ENCODE measurements at places on chromosomes 16 and 17.
A peak's percentile ranks its signal among the peaks of the same experiment; 100 is the strongest.

- DNase-seq, result no peak
These were observed 6.4 kb downstream of the CUEDC1 start for GRCh38 chr17:57948555-57949420.

DNA sequence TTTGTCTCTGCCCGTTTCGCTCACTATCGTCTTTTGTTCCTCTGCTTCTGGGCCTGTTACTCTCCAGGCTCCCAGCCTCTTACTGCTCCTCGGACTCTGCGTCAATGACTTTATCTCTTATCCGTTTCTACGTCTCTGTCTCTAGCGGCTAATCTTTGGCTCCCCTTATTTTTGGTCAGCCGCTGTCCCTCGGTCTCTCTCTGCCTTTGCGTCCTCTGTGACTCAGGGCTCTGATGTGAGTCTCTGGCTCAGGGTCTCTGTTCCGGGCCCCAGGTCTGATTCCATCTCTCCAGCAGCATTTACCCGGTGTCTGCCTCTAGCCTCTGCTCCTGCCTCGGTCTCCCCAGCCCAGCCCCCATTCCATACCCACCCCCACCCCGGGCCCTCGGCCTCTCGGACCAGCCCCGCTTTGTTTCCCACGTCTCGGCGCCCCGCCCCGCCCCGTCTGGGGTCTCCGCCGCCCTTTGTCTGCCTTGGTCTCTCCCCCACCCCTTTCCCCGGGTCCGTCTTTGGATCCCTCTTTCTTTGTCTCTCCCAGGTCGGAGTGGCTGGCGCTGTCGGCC lies 547 bp upstream of the ZNF48 start:
- DNase-seq, result no peak

DNA sequence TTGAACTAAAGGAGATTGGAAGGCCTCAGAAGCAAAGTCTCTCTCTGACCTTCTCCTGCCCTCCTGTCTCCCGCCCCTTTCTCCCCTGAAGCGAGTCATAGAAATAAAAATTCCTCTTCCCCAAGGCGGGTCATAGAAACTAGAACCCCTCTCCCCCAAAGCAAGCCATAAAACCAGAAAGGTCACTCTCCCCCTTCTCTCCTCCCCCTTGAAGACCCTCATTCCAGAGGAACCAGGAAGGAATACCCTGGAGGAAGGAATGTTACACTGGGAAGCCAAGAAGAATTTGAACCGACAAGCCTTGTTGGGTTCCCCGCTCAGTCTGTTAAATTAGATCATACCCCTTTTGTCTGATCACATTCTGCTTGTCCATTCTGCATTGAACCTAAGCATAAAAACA lies 2.7 kb upstream of the GJC1 start:
- no peak for DNase-seq

- no peak for DNase-seq
These were observed 12.7 kb downstream of the LITAFD start for GRCh38 chr16:8894736-8895334.

- no peak for DNase-seq
These were observed 73.5 kb downstream of the GTF3C1 start for GRCh38 chr16:27476240-27476639.

DNA sequence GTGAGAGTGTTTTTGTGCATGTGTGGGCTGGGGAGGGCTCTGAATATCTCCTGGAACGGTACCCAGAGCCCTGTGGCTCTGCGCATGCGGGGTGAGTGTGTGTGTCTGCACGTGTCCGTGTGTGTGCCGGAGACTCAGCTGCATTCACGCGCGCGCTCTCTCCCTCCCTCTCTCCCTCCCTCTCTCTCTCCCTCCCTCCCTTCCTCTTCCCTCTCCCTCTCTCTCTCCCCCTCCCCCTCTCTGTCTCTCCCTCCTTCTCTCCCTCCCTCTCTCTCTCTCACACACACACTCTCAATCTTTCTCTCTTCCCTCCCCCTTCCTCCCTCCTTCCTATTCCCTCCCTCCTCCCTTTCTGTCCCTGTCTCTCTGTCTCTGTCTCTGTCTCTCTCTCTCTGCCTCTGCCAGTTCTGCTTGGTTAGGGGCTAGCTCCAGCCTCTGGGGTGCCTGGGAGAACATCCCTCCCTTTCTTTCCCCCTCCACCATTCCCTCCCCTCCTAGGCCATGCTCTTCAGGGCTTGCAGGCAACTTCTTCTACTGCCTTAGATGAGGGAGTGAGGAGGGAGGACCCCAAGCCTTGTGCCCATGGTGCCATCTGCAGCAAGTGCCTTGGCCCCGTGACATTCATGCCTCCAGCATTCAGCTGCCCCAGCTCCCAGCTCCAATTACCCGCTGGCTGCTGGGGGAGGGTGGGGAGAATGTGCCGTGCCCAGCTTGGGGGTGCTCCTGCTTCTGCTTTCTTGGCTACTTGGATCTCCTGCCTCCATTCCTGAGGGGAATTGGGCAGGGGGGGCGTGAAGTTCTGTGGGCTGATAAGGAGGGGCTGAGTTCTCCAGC lies 6.4 kb downstream of the THRA start:
- DNase-seq, result peak; percentile 99

- DNase-seq, result no peak
These were observed 1.2 kb upstream of the CD300LG start for GRCh38 chr17:43845766-43846165.

DNA sequence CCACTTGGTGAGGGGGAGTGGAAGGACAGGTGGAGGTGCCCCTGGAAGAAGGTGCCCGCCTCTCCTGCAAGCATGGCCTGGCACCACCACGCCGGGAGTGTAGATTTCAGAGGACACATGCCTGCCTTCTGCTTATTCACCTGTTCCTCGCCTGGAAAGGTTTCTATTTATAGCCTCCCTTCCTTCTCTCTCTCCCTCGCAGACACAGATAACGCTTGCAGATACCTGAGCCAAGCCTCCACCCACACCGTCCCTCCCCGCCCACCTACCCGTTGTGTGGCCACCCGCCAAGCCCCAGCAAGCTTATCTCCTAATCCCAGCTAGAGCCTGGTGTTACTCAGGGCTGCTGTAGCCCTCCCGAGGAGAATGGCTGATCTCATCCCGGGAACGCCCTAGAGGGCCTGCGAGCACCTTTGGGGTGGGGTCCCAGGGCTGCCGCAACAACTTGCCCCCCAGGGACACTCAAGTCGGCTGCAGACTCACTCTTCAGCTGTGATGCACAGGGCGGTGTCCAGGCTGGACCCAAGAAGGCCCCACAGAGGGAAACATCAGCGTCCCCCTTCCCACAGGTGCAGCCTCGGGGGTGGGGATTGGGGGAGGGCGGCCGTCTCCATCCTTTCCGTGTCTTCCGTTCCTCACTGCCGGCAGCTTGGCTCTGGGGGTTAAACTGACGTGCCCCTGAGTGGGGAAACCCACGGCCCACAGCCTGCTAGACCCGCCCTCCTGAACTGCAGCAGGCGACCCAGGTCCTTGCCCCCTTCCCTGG lies 1.9 kb upstream of the SNAI3 start:
- DNase-seq, result no peak

DNA sequence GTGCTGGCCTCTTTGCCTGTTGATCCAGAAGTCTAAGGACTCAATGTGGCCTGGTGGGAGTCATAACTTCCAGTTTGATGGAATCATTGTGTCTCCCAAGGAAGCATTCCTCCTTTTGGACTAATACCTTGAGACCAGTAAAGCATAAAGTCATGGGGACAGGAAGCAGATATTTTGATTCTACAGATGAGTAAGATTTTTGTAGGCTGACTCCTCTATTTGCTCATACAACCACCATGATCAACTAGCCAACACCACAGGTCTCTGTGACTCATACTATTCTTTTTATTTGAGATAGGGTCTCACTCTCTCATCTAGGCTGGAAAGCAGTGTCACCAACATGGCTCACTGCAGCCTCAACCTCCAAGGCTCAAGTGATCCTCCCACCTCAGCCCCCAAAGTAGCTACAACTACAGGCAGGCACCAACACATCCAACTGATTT lies 6.2 kb downstream of the MT2A start:
- no peak for DNase-seq

- DNase-seq, result no peak
These were observed 4.1 kb downstream of the UBFD1 start for GRCh38 chr16:23561586-23561985.

DNA sequence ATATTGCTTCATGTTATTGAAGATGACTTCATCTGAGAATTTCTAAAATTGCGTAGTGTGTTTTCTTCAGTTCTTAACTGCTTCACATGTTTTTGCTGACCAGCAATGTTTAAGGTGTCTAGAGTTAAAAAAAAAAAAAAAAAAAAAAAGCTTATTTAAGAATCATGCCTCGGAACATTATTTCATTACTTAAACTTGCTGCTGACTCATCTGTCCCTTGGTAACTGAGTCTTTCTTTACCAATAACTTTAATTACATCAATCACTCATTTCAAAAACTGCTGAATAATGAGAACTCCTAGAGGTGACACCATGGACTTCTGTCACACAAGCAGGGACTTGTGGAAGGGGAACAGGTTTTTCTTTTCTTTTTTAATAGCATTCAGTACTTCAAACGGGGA lies 16.2 kb downstream of the IRX5 start:
- DNase-seq, result no peak

All from brain (organoid and tissue), 16 donors.